ENCODE measurements at places on chromosomes 1 and 21. TPM values are rescaled to one million over a fixed set of nuclear protein-coding genes. Genes with fewer than 3 reads are reported as not detected.

TSPAN2 gene
- 10.7 TPM for total RNA-seq

GRCh38 chr1:158285756-158286241 is 3.9 kb upstream of the CD1C start:
- DNase-seq = no peak

DNA sequence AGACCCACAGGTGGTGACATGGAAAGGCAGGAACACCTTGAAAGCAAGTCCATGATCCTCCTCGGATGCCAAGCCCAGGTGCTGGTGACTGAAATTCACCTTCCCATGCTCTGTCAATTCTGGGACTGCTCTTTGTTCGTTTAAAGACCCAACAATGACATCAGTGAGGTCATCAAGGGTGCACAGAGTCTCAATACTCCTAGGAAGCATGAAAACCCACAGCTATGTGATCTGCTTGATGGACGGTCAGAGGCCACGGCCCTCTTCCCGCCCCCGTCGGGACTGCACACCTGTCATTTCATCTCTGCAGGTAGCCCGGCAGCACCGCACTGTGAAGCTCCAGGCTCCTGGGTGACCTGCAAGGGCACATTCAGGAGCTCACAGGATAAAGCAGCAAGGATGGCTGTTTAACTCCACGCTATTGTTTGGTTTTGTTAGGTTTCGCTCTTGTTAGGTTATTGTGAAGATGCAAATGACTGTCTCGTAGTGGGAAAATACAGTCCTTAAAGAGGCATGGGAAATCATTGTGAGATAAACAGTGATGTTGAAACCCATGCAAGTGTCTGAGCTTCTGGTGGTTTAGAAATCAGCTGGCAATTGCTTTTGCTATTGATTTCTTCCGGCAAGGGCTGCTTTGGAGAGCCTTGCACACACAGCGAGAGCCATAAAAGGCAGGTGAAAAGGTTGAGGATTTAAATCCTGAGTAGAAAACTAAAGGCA is 124.8 kb upstream of the AJAP1 start:
- DNase-seq = no peak

GRCh38 chr1:223760833-223761232 is 48.5 kb downstream of the CAPN2 start:
- no peak for DNase-seq

Data from endodermal cell (in vitro differentiated cells).